NCI-H1105 treated with DMSO at 0.1 percent for 48 hours (cell line): ENCODE measurements at places on chromosomes 6 and 20.
A peak's percentile ranks its signal among the peaks of the same experiment; 100 is the strongest.

DNA sequence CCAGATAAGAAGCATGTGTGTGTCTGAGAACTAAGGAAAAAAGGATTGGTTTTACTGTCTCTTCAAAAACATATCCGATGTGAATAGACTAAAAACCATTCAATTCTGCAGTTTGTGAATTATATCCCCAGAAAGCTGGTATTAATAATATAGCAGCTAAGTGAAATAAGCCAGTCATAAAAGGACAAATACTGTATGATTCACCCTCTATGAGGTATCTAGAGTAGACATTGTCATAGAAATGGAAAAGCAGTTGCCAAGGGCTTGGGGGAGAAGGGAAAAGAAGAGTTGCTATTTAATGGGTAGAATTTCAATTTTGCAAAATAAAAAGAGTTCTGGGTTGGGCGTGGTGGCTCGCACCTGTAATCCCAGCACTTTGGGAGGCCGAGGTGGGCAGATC is 137.5 kb downstream of the ATXN1 start:
- no peak for DNase-seq

DNA sequence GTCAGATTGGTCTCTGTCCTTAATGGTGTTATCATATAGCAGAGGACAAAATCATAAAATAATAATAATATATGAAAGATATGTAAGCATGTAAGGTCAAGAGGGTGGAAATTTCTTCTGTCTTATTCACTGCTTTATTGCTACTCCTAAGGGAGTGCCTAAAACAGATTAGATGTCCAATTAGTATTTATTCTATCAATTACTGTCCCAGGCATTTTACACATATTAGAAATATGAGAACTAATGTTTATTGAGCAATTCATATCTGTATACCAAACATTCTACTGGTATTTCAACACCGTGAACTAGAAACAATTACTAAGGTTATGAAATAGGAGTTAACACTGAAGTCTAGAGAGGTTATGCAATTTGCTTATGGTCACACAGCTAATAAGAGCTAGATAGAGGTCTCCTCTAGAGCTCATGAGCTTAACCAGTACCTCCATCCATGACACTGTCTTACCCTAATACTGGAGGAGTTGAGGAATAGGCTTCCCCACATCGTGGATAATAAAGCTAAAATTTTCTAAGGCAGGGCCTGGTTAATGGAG is 302.3 kb downstream of the PLCB1 start:
- DNase-seq, result no peak

GRCh38 chr20:38249536-38250310 is 10.8 kb downstream of the KIAA1755 start:
- no peak for DNase-seq

DNA sequence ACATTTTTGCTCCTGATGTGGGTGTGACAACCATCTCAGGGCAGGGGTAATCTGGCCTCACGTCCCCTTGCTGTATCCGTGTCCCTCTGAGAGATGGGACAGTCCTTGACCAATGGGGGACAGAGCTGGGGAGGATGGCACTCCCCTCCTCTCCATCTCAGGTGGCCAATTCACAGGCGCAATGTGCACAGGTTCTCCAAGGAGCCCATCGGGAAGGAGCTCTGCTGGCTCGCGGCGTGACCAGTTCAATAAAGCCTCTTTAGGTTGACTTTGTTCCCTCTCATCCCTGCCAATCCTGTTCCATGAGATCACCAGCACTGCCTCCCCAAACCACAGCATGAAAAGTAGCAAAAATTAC is 196.3 kb upstream of the SLC24A3 start:
- no peak for DNase-seq

DNA sequence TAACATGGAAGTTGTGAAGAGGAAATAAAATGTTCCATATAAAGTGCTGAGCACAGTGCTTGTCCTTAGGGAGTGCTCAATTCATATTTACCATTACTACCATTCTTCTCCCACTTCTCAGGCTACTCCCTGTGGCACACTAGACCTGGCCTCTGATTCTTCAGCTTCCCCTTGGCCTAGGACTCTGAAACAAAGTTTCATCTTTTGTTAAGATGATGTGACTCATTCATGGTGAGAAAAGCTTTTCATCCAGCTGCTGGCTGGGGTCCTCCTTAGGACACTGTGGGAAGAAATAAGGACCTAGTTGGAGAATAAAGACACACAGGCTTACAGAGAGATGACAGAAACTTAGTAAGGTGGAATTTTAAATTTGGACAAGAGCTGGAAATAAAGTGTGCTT is 314.8 kb downstream of the CDC5L start:
- DNase-seq, result no peak

- DNase-seq, result no peak
These were observed 384.5 kb upstream of the HSF2 start for GRCh38 chr6:122014961-122015360.

GRCh38 chr6:117346142-117346930 is 79.4 kb downstream of the ROS1 start:
- DNase-seq, result peak; percentile 77

DNA sequence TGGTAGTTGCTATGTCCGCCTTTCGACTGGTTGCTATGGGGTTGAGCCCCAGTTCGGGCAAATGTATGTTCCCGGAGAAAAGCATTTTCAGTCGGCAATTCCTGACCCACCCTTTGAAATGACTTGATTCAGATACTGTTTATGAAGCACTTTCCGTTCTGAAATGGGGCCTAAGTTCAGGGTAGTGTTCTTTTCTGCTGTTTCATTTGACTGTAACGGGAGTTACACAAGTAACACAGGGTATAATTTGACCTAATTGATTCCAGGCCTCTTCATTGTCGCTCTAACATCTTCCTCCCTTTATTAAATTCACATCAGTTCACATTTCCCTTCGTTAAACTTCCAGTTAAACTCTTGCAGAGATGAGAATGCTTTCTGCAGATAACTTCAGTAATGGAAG is 85.5 kb downstream of the BMP6 start:
- no peak for DNase-seq

- no peak for DNase-seq
These were observed 178.2 kb upstream of the HS3ST5 start for GRCh38 chr6:114520976-114521375.

DNA sequence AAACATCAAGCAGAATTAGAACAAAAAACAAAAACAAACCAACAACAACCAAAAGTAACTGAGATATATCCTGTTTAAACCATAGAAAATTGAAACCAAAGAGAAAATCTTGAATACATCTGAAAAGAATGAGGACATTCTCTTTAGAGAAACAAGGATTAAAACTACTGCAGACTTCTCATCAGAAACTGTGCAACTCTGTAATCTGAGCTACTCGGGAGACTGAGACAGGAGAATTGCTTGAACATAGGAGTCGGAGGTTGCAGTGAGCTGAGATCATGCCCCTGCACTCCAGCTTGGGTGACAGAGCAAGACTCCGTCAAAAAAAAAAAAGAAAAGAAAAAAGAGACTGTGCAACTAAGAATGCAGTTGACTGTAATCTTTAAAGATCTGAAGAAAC is 153.4 kb downstream of the SYNDIG1 start:
- DNase-seq, result no peak

DNA sequence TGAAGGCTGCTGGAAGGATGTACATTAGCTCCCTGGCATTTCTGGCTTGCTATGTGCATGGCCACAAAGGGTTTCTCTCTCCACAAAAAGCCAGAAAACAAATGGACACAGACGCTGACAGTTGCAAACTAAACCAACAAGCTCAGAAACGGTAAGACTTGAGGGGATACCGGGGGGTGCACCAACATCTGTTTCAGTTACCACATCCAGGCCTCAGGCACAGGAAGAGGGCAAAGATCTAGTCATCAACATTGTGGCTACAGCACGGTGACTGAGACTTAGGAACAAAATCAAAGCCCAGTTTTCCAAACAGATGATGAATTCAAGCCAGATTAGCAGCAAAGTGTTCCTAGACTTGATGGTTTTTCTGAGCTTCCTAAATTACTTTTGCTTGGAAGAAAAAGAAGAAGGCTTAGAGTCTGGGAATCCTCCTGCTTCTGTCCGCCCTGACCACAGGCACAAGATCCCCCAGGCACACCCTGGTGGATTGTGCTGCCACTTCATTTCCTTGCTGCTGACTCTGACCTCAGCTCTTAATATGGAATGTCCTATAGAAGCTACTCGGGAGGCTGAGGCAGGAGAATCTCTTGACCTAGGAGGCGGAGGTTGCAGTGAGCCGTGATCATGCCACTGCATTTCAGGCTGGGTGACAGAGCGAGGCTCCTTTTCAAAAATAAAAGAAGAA is 54.2 kb upstream of the ADGRF1 start:
- no peak for DNase-seq

GRCh38 chr6:141359953-141360352 is 772.8 kb upstream of the GJE1 start:
- no peak for DNase-seq

- DNase-seq, result no peak
These were observed 12.4 kb upstream of the CCN6 start for GRCh38 chr6:112041535-112041934.

DNA sequence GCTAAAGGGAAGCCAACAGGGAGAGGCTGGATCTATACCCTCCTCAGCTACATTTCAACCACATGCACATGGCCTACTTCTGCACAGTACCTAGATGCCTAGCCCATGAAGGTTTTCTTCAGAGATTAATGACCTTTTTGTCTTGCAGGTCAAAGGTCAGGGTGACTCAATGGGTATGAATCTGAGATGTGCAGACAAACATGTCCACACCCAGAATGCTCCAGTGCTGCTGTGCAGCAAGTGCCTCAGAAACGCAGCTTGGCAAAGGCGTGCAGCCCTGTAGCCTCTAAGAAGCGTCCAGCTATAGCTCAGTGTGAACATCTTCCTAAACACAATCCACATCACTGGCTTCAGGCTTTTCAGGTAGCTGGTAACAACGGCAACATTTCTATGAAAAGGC is 24.4 kb downstream of the MAP1LC3A start:
- DNase-seq, result no peak

GRCh38 chr20:16749573-16749972 is 1.4 kb downstream of the OTOR start:
- DNase-seq, result no peak

DNA sequence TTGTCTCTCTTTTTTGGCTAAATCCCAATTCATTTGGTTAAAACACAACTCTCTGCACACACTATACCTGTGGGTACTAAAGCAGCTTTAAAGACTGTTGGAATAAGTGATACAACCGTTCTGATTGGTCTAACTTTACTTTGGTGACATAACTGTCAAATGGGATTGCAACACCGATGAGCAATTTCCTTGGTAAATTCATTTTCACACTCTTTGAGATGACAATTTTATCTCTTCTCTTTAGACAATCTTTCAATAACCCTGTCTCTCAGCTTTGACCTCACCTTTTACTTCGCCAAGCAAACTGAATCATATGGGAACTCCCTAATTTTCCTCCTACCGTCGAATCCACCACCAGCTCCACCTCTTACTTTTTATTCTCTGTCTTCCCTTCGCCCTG is 60.8 kb downstream of the ECT2L start:
- DNase-seq, result no peak

DNA sequence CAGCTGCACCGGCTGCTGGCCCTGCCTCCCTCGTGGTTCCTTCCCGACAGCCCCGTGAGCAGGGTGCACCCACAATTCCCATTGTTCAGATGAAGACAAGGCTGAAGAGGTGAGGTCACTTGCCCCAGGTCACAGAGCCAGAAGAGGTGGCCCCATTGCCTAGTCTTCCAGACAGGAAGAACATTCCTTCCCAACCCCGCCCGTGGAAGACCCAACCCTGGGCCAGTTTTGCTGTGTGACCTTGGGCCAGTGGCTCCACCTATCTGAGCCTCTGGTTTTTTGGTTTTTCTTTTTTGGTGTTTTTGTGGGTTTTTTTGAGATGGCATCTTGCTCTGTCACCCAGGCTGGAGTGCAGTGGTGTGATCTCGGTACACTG is 61.7 kb downstream of the RIPOR3 start:
- DNase-seq, result no peak

- no peak for DNase-seq
These were observed 20.0 kb downstream of the CCN2 start for GRCh38 chr6:131931063-131931750.

DNA sequence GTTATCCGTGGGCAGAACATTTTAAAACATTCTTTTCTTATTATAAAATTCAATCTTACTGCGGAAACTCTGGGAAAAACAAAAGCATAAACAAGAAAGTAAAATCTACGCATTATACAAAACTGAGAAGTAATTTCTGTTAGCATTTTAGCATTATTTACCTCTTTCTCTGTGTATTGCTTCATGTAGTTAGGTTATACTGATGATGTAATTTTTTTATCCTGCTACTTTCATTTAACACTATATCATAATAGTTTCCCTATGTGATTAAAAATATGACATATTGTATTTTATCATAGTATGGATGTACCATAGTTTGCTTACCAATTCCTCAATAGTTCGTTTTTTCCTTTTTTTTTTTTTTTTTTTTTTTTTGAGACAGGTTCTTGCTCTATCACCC is 4.2 kb upstream of the GCNT2 start:
- no peak for DNase-seq

DNA sequence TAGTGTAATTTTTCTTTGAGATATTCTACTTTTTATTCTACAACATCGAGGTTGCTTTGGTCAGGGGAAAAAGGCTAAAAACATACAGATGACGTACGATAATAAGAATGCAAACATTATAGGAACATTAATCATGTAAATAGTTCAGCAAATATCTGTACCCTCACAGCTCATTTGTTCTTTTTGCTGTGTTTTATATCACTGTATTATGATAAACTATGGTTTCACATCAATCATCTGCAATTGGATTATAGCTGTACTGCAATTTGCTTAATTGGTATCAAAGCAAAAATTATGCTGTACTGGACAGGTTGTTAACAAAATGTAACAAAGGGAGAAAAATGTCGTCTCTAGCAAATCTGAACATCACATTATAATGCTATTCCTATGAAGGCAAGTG is 597.1 kb downstream of the EPHA7 start:
- DNase-seq, result no peak

DNA sequence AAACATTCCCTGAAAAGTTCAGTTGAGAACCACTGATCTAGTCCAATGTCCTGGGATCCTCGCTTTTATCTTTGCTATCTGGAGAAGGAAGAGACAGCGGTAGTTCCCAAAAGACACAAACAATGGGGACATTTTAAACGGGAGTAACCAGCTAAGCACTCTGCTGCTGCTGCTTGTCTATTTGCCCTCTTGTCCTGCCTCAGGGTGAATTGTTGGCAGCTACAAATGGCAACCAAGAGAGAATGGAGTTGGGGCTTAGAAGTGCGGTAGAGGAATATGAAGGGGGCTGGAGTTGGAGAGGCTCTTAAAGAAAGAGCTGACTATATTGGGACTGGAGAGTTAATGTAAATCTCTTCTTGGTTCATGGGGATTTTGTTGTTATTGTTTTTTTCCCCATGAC is 6.5 kb upstream of the ZSWIM1 start:
- DNase-seq, result no peak

DNA sequence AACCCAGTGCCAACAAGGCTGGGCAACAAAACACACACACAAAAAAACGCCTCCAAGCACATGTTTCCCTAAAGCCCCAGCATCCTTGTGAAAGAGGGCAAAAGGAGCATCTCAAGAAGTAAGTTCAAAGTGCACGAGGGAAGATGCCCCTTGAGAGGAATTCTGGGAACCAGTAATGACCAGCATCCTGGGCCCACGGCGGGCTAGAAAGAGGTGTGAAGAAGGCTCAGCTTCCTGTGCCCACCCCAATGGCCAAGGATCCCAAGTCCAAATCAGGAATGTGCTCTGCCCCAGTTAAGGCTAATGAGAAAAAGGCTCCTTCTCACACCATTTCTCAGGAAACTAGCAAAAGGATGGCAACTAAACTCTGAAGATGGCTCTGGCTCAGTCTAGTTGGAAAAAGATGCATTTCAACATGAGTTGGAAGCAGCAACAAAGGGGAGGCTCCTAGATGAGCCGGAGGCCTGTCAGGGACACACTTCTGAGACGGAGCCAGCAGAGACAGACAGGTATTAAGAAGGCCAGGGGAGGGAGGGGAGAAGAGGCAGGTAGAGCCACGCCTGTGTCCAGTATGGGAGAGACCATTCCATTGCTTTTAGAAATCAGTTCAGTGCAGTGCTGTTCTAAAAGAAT is 3.2 kb downstream of the RIMS4 start:
- DNase-seq, result no peak
